ENCODE measurements at places on chromosomes 2 and 18.

DNA sequence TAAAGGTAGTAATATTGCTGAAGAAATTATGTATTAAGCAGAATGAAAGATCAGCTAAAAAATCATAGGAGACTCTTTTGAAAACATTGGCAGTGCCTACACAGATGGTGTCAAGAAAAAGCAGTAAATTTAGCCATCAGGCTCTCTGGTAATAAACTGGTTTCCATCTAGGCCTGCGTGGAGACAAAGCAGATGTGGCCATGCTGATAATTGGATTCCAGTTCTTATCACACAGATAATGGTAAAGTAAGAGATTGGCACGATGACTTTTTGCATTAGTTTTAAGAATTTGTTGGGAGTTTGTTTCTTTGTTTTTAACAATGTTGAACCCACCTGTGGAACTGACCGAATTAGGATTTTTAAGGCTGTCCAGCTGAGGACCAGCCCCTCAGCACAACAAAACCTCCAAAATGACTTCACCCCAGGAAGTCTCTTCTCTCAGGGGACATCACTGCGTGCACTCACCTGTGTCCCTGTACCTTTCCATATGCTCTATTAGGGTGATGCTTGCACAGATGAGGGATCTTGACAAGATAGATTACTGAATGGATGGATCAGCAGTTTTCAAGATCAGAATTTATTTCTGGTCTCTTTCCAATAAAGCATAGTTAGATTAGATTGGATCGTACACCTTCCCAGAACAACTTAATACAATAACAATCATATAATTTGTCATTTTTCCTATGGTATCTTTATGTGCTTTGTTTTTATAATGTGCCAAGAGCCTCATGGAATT, 69.1 kb upstream of the DNAJC10 start:
- DNase-seq: no peak

DNA sequence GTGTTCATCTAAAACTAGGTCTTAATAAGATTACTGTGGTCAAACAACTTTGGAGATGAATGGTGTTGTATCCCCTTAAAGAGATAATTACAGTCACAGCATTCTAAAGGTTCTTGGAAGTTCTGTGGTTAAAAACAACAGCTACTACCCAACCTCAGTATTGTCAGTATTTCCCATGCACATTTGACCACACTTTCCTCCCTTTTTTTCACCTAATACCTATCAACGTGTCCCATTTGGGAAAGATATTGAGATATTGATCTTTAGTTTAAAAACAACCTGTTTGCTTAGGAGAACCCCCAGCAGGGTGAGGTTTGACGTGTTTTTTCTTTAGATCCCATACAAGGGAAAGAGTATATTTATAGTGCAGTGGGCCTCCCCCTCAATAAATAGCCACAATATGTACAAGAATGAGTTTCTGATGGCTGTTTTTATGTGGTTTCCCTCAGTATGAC, 65.6 kb downstream of the WDR7 start:
- DNase-seq: no peak

DNA sequence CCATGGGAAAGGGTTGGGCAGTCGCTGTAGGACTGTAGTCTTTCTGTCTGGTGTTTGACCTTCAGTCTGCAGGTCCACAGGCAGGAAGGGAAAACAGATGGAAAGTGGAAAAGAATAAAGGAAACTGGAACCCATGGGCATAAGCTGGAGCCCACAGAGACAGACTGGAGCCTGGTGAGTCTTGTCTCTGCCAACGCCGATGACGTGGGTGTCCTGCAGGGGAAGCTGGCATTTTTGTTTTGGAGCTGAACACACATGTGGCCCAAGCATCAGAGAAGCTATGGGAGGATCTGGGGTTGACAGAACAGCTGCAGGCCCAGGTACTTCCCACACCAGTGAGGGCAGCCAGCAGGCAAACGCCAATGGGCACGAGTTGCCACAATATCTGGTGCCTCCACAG, 28.2 kb upstream of the SOCS6 start:
- no peak for DNase-seq

DNA sequence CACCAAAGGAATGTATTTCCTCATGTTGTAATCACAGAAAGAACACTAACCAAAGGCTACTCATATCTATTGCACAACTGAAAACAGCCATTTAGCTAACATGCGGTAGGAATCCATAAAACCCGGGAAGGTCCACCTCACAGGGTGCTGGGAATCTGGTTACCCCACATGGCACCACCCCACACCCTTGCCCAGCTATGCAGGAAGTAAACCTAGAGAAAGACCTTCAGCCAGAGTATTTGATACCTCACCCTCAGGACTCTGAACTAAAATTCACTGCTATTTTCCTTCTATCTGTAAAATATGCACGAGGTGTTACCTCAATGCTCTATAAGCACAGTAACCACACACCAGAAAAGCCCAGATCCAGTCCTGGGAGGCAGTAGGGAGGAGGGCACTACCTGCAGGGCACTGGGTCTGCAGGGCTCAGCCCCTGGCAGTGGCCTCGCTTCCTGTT, 45.8 kb downstream of the PTPN2 start:
- DNase-seq: no peak

All from DMS153 (cell line).